Cerebellar nuclear complex (tissue), 1 donor: ENCODE measurements at places on chromosomes 3 and 15.

DNA sequence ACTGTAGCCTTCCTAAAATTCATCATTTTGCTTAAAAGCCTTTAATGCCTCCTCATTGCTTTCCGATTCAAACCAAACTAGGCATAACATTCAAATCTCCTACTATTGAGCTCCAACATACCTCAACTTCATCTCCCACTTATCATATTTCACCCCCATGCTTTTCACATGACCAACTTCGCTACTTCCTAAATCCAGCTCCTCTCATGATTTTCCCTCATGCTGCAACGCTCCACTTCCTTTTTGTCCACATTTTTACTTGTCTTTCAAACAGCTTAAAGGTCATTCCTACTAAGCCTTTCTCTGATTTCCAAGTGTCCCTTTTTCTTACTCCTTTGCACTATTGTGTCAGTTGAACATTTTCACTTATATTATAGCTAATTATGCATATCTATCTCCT, 20.3 kb upstream of the ANXA2 start:
- no peak for DNase-seq

- DNase-seq: no peak
Observed at GRCh38 chr3:105829229-105829628, 39.6 kb downstream of the CBLB start.

- DNase-seq: no peak
Observed at GRCh38 chr3:187802928-187803259, 57.6 kb upstream of the BCL6 start.

DNA sequence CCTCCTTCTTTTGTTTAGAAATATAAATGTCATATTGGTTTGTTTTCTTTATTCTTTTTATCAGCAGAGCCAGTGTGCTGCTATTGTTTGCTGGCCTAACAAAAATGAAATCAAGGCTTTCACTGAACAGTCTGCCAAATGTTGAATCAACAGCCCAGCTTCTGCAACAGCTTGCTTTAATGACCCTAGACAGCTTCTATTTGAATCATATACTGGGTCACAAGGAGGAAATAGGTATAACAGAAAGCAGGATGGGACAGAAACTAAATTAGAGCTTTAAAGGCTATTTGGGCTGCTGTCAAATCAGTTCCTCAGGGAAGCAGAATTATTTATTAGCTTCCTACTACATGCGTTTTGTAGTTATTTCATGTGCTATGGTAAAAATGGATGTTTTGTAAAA, 12.1 kb upstream of the DNAJC13 start:
- DNase-seq: no peak

DNA sequence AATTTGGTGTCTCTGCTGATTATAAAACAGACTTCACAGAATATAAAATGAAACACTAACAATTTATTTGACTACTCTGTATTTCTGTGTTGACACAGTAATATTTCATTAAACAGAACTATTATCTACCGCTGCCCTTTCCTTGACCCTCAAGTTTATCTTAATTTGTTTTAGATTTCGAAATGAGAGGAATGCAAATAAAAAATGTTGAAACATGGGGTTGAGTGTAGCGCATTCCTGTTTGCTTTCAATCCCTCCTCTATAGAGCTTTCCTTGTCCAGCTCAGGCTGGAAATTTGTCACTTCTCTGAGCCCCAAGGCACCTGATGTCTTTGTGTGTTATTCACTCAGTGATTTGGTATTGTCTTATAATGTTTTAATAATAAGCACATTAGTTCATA, 550.2 kb downstream of the ZBBX start:
- DNase-seq: no peak

DNA sequence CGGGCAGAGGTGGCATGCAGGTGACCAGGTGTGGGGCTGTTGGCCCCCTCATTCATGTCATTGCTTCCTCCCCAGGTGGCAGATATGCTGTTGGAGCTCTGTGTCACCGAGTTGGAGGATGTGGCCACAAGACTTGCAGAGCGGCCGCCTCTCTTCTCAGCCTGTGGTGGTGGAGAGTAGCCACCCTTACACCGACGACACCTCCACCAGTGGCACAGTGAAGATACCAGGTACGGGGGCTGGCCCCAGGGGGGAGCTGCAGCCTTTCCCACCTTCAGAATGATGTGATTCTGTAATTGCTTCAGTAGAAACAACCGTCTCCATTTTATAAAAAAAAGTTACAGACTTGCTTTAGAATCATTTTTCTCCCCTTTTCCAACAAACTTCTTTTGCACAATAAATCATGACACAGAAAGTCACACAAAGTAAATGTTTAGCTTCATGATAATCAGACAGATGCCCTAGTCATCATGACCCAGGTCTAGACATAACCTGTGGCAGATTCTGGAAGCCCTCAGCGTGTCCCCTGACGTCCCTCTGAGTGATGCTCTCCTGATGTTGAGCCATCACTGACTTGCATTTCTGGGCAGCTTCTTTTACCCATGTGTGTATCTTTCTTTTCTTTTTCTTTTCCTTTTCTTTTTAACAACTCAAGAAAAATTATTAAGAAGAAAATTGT, 76.0 kb upstream of the FAN1 start:
- DNase-seq: no peak

DNA sequence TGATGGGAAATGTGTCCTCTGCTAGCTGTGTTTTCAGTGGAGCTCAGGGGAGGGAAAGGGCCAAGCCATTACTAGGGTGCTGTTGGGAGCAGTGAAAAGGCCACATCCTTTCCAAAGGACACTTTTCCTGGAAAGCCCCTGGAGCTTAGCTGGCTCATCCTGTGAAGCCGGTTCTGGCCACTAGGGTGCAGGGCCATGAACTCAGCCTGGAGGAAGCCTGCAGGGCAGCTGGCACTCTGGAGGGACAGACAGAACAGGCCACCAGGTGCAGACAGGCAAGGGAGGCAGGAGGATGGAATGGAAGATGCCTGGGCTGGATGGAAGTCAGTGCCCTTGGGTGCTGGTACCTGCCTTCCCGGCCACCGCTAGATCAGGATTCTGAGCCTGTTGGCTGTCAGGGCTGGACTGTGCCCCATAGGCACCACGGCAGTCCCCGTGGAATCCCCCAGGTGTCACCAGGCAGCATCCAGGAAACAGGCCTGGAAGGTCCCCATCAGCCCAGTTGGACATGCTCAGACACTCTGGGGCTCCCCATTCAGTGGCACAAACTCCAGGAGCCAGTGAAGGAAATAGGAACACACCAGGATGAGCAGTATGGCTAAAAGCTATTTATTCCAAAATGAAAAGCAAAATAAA, 76.2 kb upstream of the C2CD4B start:
- DNase-seq: no peak

- DNase-seq: no peak
Observed at GRCh38 chr3:54731732-54732445, 196.0 kb downstream of the LRTM1 start.

DNA sequence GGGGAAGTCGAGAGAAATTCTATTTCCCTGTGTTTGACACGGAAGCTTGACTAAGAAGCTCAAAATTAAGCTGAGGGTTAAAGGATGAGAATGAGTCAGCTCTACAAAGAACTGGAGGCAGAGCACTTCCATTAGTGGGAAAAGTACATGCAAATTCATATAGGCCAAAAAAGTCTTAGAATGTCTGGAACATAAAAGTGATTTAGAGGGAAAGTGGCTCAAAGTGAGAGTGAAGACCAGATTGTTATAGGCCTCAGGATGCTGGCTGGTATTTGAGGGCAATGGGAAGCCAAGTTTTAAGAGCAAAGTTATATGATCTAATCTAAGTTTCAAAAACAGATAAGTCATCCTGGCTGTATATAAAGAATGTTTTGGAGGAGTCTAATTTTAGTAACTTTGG, 857.3 kb downstream of the NAALADL2 start:
- DNase-seq: no peak

- DNase-seq: no peak
Observed at GRCh38 chr3:56868706-56869105, 67.0 kb upstream of the ARHGEF3 start.

DNA sequence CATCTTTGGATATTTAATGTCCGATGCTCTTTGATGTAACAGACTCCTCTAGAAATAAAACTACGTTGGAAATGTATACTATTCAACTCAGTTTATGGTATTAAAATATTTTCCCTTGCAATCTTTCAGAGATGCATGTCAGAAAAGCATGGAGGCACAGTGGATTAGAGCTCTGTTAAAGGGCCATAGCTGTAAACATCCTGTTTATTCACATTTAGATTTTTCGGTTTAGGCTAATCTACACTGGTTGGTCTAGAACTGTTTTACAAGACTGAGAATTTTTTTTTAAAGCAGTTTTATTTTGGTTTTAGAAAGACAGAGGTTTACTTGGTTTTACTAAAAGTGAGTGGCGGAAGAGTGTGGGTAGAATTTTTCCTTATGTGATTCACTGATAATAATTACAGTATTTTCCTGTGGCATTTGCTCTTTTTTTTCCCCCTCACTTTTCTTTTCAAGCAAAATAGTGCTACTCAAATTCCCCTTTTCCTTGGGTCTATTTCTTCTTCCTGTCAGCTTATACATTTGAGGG, 132.1 kb downstream of the IL1RAP start:
- no peak for DNase-seq

DNA sequence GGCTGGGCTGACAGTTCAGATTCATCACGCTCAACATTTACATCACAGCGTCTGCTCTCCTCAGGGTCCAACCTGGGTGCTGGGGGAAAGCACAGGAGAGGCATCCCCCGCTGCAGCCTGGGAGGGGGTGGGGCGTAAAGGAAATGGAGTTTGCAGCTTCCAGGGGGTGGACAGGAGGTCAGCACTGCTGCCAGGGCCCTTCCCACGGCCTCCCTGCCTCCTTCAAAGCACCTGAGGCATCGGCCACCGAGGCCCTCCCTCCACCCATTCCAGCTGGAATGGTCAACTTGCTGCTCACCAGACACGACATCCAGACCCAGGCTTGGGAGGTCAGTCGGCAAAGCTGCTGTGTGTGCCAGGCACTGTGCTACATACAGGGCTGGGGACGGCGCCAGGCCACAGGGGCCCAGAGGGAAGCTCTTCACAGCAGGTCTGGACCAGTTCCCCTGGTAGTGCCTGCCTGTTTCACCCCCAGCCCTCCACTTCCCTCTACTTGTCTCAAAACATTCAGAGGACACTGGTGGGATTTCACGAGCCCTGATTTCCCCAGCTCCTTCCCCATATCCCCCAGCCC, 120.7 kb downstream of the ANP32A start:
- no peak for DNase-seq

DNA sequence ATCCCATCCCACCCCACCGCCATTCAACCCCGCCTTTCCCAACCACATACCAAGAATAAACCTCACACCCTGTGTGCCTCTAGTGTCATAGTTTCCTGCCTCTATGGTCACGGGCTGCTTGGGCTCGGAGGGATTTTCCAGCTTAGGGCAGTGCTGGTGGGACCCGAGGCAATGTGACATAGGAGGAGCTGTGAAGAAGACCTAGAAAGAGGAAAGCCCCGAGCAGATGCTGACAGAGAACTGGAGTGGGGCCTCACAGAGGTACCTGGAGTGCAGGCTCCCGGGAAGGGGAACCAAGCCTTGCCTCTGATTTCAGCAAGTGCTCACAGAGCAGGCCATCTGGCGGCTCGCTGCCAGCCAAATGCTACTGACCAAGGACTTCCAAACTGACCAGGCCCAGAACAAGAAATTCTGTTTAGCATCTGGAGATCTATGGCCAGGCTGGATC, 27.5 kb downstream of the BHLHE40 start:
- no peak for DNase-seq

GRCh38 chr3:72494130-72494529, 354.1 kb downstream of the SHQ1 start:
- DNase-seq: no peak

DNA sequence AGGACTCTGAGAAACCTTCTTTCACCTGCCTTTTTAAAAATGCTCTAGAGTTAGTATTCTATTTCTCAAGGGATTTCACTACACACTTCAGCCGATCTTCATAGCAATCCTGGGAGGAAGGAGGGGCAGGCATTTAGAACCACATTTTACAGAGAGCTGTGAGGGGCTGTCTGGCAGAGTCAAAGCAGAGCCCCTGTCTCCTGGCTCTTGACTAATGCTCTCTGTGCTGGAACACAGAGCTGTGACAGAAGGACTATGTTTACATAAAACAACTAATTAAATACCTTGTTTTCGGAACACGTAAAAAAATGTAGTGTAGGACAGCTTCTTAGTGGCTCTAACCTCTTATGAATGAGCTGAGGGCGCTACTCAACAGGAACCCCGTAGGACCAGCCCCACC, 7.6 kb upstream of the SPTBN5 start:
- no peak for DNase-seq

DNA sequence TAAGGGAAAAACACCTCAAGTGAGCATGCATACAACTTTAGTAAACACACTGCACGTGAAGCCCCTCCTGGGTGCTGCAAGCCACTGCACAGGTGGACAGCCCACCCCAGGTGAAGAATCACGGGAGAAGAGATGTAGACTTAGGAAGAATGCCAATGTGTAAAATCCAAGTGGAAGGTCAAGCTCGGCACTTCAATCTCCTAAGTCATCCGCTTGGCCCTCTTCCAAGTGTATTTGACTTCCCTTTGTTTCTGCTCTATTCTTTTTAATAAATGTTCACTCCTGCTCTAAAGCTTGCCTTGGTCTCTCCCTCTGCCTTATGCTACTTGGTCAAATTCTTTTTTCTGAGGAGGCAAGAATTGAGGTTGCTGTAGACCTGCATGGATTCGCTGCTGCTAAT, 316.6 kb downstream of the EDEM1 start:
- no peak for DNase-seq

DNA sequence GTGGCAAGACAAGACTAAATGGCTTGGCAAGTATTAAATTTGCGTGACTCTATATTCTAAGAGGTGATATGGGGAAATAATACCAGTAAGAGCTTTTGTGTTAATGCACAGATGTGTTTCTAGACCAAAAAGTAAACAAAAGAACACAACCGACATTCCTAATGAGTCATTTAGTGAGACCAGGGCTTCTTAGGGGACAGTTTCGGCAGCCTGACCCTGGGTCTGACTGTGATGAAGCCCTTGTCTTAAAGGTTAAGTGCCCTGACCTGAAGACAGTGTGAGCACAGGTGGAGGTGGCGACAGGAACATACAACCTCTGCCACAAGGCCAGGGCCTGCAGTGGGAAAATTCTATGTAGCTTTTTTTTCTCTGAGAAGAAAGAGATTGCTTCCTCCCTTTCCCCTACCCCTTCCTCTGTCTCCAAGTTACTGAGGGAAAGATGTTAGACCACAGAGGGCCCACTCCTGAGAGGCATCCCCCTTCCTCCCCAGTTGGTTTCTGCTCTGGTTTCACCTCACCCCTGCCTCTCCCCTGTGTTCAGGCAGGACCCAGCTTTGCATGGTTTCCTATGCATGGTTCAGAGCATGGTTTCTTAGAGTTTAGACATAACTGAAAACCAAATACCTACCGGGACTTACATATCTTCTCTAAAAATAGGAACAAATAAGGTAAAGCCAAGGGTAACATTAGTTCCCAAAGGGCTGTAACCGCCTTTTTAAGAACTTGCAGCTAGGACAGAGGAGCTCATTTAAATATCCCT, 24.8 kb upstream of the CMTM7 start:
- DNase-seq: no peak

GRCh38 chr3:113278599-113278955, 67.2 kb downstream of the BOC start:
- DNase-seq: no peak

DNA sequence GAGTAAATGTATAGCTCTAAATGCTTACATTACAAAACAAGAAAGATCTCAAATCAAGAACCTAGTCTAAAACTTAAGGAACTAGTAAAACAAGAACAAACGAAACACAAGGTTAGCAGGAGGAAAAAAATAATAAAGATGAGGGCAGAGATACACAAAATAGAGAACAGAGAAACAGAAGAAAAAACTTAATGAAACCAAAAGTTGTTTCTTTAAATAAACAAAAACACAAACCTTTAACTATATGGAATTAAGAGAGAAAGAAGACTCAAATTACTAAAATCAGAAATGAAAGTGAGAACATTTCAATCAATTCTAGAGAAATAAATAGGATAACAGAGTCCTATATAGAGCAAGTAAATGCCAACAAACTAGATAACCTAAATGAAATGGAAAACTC, 59.6 kb downstream of the DLG1 start:
- no peak for DNase-seq
